ENCODE measurements at places on chromosomes 13 and 19.
A peak's percentile ranks its signal among the peaks of the same experiment; 100 is the strongest.

DNA sequence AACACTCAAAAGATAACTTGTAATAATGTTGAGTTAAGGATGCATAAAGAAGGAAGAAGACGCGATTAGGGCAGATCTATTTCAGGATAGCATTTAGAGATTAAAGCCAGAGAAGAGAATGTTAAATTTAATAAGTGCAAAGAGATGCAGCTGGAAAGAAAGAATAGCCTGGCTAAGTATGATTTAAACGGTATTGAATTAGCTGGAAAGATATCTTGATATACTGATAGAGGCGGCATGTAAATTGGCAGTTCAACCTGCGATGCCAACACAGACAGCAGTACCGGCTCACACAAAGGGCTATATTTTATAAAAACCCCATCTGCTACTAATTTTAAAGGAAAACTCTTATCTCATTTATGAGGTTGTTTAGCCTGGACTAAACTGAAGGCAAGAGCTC lies 121.4 kb downstream of the ENOX1 start:
- no peak for DNase-seq

- no peak for DNase-seq
Observed at GRCh38 chr19:782185-782877, 14.9 kb upstream of the PTBP1 start.

DNA sequence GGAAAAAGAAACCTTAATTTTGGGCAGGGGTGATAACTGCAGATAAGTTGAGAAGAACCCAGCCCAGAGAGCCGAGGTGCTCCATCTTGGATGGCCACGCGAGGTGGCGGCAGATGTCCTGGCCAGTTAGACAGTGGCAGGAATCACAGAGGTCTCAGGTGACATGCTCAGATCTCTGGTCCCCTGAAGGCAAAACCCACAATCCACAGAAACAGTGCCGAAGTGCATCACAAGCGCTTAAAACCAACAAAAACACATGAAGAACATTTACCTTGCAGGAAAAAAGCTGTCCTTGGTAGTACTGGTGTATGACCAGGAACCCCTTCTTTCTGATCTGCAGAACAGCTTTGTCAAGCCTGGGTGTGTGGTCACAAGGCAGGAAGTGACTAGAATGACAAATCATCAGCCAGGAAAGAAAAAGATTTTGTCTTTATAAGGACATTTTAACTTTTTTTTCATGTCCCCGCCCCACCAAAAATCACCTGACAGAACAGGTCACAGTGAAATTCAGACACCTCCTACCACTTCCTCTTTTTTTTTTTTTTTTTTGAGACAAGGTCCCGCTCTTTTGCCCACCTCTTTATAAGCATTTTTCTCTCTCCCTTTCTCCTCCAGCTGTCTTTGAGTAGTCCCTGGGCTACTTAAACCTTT lies at the start of gene LCP1:
Gene LCP1 (minus strand): TSS at position 338 of the 651 bp plus-strand sequence. CDS start 22,515 bp downstream, outside the sequence.
- no peak for DNase-seq

DNA sequence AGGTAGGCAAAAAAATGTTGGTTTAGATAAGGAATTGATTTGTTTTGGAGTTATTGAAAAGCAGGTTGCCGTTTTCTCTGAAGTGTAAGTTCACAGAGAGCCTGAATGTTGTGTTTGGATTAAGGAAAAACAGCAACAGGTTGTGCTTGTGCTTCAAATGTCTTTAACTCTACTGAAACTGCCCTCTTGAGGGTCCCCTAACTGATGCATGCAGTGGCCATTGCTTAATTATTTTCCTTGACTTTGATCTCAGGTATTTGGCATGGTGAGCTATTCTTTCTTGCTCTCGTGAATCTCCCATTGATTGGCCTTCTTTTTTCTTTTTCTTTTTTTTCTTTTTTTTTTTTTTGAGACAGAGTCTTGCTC lies 3.2 kb downstream of the GARRE1 start:
- no peak for DNase-seq

DNA sequence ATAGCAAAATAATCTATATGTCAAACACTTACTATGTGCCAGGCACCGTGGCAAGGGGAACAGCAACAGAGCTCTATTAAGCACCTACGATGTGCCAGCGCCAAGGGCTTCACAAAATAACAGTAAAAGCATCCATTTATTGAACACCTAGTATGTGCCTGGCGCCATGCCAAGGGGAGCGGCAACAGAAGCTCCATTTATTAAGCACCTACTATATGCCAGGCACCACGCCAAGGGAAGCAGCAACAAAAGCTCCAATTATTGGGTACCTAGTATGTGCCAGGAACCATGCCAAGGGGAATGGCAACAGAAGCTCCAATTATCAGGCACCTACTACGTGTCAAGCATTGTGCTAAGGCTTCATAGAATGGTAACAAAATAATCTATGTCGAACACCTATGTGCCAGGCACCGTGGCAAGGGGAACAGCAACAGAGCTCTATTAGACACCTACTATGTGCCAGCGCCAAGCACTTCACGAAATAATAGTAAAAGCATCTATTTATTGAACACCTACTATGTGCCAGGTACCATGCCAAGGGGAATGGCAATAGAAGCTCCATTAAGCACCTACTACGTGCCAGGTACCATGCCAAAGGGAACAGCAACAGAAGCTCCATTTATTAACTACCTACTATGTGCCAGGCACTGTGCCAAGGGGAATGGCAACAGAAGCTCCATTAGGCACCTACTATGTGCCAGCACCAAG lies 107.7 kb downstream of the PTPRS start:
- DNase-seq, result no peak

DNA sequence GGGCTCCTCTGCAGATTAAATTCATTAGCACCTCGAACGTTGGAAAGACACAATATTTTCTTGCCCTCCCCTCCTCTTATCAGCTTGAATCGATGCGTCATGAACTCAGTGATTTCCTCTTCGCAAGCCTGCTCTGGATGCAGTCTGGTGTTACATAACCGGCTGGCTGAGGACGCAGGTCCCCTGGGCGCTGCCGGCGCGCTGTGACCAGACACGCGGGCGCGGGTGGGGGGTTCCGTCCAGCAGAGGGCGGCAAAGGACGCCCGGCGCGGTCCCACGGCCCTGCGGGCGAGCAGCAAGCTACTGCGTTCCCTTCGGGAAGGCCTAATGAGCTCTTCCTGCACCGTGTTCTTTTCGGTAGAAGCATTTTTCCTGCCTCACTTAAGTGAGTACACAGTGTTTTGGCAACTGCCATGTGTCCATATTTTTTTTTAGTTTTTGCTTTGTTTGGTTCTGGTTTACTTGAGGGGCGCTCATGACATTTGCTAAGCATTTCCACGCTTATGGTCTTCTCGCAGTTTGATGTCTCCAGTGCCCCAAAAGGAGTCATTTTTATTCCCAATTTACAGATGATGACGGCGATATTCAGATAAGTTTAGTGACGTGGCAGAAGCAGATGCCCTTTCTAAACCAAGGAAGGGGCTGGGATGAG lies 112.2 kb upstream of the MBNL2 start:
- DNase-seq, result peak; percentile 70

DNA sequence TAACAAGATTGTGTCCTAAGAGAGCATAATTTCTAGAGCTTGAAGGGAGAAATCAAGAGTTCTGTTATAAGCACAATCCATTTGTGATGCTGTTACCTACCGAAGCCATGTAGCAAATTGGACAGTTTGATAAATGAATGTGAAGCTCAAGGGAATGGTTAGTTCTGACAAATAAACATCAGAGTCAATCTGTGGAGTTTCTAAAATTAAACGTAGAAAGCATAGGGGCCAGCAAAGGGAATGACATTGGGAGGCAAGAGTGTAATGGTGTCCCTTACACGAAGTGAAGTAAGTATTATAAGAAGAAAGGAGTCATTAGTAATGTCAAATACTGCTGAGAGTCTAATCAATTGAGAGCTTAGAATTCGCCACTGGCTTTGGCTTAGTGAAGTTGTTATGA lies 200.2 kb upstream of the SLITRK1 start:
- no peak for DNase-seq

DNA sequence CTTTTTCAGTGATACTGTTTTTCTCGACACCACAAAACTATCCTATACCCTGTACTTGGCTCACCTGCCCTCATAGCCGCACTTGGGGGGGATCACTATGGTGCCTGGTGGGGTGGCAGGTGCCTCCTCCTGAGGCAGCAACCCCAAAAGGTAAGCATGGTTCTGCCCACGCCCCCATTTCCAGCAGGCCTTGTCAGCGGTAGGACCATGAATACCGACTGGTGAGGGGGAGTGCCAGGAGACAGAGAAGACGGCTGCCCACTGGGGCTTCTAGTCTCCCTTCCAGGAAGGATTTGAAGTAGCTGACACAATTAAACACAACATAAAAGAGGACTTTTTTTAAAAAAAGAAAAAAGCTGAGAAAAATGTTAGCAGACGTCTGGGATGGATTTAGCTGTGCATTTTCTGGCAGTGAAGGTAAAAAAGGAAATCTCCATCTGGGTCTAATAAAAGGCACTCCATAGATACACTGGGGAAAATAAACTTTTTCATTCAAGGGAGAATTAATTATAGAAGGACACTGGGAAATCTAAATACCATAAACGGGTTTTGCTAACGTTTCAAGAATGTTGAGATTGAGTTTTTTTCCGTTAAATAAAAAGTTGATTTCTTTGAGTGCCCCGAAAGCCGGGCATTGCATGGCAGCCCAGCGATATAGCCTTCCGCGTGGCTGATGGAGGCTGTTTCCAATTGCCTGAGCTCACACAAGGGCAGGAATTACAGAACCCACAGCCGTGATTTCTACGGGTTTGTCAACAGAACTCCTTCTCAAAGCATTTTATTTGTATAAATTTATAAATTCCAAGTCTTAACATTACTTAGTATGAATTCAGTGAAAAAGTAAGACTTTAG lies 45.1 kb downstream of the ATP11A start:
- DNase-seq, result no peak

- DNase-seq, result no peak
Observed at GRCh38 chr19:44260343-44260681, 626 bp downstream of the ZNF233 start.
